ENCODE measurements at places on chromosomes 1 and 21.

GRCh38 chr1:247494767-247495166 is 36.9 kb upstream of the OR2B11 start:
- no peak for DNase-seq

DNA sequence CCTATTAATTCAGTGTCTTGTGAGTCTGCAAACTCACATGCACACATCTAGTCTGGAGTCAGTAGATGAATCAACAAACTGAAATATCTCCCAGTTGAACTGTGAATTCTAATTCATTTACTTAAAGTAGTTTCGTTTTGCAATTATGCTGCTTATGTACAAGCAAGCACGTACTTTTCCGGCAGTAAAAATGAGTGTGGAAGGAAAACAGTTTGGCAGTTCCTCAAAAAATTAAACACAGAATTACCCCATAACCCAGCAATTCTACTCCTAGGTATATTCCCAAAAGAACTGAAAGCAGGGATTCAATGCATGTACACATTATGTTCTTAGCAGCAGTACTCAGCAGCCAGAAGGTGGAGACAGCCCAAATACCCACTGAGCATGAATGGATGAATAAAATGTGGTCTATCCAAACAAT is 49.3 kb downstream of the GNB1 start:
- DNase-seq = no peak

- DNase-seq = no peak
Measured at GRCh38 chr1:150022357-150022756, 11.8 kb upstream of the OTUD7B start.

GRCh38 chr1:40973912-40974311 is 5.6 kb upstream of the CTPS1 start:
- no peak for DNase-seq

DNA sequence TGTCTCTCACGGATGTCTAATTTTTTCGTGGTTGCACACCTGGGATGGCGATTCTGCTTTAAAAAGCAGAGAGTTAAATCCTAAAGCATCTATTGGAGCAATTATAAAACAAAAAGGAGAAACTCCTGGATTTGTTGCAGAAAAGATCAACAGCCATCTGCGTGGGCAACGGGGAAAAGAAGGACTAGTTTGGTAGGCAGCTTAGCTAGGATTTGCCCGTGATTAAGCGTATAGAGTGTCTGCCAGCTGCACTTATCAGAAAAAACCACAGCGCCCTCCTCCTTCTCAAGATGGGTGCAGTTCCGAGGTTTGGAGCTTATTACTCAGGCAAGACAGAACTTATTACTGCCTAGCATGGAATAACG is 526 bp upstream of the SLC25A24 start:
- DNase-seq = no peak

- DNase-seq = no peak
Measured at GRCh38 chr1:232810856-232811255, 5.6 kb downstream of the MAP10 start.

DNA sequence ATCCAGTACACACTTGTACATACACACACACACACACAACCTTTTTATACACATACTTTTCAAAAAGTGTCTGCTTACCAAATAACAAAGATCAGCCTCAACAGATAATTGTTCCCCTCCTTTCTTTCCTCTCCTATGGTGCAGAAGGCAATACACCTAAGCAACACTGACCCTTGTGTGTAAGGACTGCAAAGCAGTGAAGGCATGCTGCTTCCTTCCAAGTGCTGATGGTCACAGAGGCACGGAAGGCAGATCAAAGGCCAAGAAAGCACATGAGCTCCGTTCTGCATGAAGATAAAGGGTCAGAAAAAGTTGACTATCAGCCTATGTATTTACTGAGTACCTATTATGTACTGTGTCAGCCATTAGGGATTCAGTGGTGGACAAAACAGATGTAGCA is 168.8 kb downstream of the TNR start:
- DNase-seq = no peak

DNA sequence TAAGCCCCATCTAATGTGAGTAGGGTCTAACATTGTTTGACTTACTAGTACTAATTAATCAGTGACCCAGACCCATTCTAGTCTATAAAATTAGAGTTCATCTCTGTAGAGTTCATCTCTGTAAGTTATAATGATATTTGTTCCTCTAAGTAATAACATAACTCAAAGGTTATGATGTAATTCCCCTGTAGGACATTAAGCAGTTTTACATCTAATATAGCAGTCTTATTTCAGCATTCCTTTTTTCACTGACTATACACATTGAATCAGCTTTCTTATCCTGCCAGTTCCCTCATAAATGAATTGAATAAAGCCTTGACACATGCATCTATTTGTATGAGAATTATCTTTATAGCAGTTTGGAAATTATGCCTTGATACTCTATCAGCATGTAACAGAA is 90.9 kb downstream of the SH3GLB1 start:
- DNase-seq = no peak

DNA sequence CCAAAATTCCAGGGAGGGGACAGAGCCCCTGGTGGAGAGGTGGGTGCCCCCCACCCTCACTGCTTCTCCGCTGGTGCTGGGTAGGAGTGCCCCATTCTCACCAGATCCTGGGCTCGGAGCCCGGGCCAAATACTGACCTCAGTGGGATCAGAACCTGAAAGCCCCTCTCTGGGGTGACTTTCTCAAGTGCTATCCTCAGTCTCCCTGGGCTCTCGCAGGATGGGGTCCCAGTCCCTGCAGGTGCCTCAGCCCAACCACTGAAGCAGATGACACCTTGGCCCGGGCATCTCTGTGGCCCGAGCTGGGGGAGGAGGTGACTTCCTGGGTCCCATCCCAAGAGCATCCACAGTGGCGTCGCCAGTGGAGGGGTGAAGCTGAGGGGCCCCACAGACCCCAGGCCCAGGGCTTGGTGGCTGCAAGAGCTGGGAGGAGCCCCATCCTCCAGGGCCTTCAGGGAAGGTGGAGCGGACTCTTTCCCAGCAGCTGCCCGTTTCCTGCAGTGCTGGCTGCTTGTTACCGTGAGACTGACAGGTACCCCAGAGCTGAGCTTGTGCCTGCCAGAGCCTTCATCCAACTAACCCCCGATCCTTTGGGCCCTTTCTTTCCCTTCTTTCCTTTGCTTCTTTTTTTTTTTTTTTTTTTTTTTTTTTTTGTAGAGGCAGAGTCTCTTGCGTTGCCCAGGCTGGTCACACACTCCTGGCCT is 3.9 kb upstream of the FNDC10 start:
- no peak for DNase-seq

DNA sequence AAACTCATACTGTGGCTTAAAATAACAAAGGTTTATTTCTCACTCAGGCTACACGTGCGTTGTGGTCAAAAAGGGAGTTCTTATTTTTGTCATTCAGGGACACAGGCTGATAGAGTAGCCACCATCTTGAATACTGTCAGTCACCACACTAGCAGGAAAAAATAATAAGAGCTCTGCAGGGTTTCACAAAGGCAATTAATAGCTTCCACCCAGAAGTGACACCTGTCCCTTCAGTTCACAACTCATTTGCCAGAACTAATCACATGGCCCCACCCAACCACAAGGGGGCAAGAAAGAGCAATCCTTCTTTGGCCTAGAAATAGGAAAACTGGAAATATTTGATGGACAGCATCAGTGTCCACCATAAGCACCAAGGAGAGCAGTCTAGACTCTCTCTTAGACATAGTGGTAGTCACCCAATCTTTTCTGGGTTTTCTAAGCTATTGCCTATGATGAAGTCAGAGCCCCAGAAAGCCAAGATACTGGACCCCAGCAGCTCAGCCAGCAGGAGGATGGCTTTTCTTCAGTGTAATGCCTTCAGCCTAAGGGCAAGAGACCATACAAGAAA is 8.2 kb downstream of the HAPLN2 start:
- DNase-seq = no peak

- DNase-seq = no peak
Measured at GRCh38 chr1:42940851-42941639, 17.6 kb downstream of the SLC2A1 start.

DNA sequence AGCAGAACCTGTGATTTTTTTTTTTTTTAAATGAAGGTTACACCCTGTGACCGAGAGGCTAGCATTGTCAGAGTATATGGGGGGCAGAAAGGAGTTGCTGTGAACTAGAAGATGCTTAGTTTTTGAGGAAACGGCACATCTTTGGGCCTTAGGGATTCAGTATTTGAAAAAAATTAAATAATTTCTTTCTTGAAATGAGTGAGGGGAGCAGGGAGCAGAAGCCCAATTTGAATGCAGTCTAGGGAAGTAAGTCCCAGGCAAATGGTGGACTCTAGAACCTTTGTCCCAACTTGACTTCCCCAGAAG is 42.9 kb downstream of the PEX14 start:
- no peak for DNase-seq

DNA sequence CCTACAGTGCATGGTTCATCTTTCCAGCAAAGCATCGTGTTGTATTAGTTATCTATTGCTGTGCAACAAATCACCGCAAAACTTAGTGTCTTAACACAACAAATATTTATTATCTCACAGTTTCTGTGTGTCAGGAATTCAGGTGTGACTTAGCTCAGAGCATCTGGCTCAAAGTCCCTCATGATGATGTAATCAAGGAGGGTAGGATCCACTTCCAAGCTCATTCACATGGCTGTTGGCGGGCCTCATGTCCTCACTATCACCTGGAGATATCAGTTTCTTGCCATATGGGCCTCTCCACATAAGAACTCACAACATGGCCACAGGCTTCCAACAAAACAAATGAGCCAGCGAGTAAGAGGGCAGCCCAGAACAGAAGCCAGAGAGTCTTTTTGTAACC is 135.6 kb upstream of the GJB5 start:
- no peak for DNase-seq

GRCh38 chr1:82483146-82483545 is 682.4 kb downstream of the ADGRL2 start:
- DNase-seq = no peak

DNA sequence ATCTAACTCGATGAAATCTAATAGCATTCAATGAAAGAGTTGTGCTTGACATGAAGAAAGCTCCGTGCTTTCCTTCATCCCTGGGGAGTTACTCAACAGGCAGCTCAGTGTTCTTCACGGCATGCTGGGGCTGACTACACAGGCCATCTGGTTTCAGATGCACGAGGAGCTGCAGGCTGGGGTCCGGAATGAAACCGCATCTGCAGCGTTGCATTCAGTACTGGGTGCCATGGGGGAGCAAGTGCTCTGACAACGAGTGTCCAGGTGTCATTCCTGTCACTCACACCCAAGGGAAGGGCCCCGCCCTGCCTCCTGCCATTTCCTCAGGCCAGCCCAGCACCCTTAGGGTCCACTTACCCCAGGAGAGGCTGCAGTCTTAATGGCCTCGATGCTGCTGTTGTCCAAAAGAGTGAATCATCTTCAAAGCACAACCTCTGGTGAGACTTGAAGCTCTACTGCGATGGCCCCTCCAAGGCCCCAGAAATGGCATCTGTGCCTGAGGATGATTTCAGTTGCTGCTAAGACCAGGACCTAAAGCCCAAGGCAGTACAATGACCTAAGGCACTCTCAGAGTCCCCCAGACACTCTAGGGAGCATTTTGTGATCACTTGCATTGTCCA is 61.4 kb downstream of the STUM start:
- DNase-seq = no peak

DNA sequence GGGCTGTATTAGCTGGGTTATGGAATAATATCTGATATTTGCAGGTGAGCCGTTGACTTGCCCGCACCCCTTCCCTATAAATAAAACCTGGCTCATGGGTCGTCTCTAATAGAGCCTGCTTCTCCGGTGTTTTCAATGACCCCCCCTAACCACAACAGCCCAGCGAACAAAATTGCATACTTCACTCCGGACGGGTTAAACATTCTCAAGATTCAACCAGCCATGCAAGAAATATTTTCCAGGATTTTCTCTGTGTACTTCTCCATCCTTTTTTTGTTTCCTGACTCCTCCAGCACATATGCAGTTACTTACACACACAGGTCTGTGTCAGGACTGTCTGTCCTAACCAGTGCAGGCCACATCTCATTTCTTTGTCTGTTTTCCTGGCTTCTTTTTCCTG is 267.7 kb downstream of the ZNF648 start:
- no peak for DNase-seq

DNA sequence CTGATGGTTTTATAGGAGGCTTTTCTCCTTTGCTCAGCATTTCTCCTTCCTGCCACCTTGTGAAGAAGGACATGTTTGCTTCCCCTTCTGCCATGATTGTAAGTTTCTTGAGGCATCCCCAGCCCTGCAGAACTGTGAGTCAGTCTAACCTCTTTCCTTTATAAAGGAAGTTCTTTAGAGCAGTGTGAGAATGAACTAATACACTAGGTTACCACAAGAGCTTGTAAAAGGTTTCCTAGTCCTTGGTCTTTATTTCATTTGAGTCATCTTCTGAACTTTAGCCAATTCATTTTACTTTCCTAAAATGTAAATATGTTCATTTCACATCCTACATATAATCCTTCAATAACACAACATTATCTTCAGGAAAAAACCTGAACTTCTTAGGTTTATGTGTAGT is 365.3 kb downstream of the HHIPL2 start:
- no peak for DNase-seq

- DNase-seq = no peak
Measured at GRCh38 chr1:36961062-36961615, 73.2 kb downstream of the GRIK3 start.

- no peak for DNase-seq
Measured at GRCh38 chr1:216346526-216346925, 76.7 kb downstream of the USH2A start.

DNA sequence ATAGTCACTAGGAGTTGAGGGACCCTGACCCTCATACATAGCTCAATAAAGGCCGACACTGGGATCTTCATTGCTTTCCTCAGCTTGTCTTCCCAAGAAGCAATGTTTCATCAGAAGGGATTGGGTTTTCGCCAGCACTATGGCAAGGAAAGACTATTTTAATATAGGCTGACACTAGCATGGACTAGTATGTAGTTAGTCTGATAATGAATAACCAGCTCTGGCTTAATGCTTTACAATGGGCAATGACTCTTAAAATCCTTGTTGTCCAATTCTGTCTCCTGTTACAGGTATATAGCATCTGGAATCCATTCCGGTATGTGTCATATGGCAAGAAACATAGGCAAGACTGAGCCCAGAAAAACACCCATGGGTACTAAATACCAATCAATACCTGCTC is 15.3 kb upstream of the SYT2 start:
- DNase-seq = no peak

- DNase-seq = peak; percentile 23
Measured at GRCh38 chr21:25638660-25639550, at the start of gene JAM2. Gene JAM2, plus strand, starts transcription at chr21:25639258. Its CDS starts 564 bp downstream, at chr21:25639822.

DNA sequence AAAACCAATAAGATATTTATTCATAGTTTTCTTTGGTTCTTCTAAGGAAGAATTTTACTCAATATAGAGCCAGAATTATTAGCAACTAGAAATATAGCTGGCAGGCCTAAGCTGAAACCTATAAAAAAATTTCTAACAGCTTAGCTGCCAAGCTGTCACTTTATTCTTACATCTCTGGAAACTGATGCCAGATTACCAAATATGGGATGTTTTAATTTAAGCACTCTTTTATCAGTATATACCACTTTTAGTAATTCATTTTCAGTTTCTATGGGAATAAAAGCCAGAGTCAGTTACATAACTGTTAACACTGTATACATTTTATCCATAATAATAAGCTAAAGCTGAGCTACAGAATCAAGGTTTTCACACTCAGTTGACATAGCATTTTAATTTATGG is 68.7 kb upstream of the MPC2 start:
- DNase-seq = no peak

All from stimulated activated CD8-positive, alpha-beta memory T cell treated with anti-CD3 and anti-CD28 coated beads, Interleukin-15, amount 100 ng/mL, for 48 hours (primary cell).